Activated CD8-positive, alpha-beta memory T cell treated with anti-CD3 and anti-CD28 coated beads, Interleukin-2, amount 50 U/mL, for 4 hours (primary cell): ENCODE measurements at places on chromosomes 7 and 10.

GRCh38 chr7:3075441-3075840 lies 31.8 kb upstream of the CARD11 start:
- DNase-seq = no peak

DNA sequence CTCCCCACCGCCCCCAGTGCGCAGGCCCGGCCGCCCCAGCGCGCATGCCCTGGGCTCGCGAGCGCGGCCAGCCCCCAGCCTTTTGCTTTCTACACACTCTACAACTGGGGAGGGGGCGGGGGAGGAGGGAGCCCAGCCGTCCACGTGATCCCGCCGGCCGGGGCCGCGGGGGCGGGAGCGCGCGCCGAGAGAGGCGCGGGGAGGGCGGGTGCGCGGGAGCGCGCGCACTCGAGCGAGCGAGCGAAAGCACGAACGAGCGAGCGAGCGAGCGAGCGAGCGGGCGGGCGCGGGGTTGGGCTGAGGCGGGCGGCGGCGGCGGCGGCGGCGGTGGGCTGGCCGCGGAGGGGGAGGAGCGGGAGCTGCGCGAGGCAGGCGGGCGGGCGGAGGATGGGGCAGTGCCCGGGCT lies at the start of gene AUTS2:
AUTS2 (plus strand) TSS at position 395 of the 406 bp plus-strand sequence. CDS start 1,179 bp downstream, outside the sequence.
- DNase-seq = peak; percentile 43

DNA sequence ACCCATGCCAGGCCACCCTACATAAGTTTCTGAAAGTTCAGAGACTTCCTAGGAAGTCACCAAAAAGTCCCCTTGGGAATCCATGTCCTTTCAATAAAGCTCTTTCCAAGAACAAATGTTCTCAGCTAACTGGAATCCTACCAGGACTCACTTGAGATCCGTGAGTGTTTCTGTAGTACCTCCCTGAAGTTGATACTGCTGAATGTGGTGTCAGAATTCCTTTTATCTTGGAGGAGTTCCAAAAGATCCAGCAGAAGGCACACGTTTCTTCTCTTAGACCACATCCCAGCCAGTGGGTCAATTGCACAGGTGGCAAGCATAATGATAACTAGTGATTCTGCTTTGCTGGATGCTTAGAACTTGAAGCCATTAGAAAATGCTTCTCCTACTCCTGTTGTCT lies 689.7 kb upstream of the IGFBP3 start:
- DNase-seq = no peak

GRCh38 chr7:142760071-142760642 lies 10.6 kb upstream of the PRSS2 start:
- DNase-seq = no peak

- no peak for DNase-seq
Observed at GRCh38 chr7:47291461-47292081, 290.3 kb downstream of the TNS3 start.

DNA sequence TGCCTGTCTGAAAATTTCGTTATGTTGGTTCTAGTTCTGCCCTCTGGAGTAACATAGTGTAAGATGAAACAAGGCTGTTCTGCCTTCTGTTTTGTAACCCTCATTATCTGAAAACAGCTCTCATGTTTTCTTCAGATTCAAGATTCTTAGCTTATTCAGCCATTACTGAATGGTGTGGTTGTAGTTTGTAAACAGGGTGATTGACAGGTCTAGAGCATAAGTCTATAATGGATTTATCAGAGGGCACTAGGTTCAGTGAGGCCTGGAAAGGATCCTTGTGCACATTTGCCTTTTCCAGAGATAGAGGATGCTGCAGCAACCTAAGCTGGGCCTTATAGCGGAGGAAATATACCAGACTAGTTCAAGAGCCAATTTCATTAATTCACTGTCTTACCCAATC lies 6.1 kb downstream of the ZNF398 start:
- no peak for DNase-seq

DNA sequence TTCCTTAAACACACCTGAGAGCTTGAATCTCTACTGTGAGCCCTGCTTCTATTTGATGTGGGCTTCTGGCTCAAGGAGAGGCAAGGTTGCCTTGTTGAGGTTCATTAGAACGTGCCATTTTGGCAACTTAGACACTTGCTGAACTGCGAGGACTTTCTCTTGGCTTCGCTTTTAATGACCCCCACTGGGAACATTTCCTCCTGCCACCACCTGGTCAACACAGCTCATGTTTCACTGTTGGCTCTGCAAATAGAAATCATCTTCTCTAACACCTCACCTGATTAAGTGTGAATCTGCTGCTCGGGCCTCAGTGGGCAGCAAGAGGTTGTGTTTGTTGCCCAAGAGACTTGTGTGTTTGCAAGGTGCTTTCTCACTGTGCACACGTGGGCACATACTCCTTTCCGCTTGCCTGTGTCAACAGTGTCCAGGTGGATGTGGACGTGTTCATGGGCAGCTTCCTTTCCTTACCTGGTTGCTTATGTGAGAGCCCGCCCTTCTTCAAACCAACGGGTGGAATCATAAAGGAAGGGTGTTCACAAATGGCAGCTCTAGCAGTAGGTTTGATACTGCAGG lies 147.0 kb downstream of the NRP1 start:
- DNase-seq = no peak

DNA sequence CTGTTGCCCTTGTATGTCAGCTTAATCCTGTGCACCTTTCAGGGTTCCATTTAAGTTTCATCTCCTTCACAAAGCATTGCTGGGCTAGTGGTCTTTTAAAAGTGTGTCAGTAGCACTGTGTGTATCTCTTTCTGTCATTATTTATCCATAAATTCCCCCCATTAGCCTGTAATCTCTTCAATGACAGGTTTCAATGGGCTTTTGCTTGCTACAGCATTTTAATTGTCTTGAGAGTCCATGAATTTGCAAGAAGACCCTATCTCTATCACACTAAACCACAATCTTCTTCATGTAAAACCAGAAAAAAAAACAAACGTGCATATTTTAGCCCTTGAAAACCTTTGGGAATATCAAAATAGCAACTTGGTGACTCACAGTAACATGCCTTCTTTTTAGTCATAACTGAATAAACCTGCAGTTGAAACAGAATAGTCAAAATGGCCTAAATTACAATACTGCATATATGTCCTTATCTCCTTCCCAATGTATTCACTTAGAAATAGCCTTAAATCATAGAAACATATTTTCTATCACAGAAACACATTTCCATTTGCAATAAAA lies 118.6 kb downstream of the PON1 start:
- DNase-seq = no peak

GRCh38 chr10:33136271-33136670 lies 178.2 kb upstream of the ITGB1 start:
- DNase-seq = no peak

DNA sequence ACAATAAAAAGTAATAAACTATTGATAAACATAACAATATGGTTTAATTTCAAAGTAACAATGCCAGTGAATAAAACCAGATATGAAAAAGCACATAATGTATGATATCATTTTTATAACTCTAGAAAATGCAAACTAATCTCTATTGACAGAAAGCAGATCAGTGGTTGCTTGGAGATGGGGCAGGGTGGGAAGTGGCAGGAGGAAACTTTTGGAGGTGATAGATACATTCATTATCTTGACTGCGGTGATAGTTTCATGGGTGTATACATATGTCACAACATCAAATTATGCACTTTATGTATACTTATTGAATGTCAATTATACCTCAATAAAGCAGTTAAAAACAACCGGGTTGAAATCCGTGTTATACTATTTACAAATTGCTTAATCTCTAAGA lies 16.0 kb upstream of the C1GALT1 start:
- no peak for DNase-seq

DNA sequence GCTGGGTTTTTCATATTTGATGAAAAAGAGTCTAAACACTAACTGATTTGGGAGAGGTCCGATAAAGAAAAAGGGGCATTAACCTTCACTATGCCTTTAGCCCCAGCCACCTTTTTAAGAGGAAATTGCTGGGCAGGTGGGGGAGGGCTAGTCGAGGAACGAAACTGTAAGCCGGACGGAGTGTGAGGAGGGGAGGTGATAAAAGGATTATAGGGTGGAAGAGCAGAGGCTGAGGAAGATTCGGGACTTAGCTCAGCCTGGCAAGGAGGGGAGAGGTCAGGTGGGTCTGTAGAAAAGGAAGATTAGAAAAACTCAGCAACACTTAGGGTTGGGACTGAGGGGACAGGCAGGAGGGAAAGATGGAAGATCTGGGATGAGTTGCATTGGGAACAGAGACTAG lies 77.0 kb downstream of the TSPAN12 start:
- DNase-seq = no peak

DNA sequence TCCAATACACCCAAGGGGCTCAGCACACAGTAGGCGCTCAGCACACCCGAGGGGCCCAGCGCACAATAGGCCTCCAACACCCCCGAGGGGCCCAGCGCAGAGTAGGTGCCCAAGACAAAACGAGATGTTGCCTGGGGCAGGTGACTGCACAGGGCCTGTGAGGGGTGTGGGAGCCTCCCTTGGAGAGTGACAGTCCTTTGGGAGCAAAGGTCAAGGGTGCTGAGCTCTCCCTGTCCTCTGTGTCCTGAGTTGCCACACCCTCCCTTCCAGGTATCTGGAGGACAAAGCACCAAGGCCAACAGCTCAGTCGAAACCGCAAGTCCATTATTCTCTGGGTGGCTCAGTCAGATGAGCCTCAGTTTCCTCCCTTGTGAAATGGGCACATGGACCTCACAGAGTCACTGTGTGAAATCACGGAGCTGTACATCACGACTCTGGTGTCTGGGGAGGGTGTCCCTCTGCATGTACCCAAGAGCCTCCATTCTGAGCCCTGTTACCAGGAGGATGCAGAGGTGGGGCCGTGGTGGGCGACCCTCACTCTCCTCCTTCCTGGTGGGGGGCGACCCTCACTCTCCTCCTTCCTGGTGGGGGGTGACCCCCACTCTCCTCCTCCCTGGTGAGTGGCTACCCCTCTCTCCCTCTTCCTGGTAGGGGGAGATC lies 81.3 kb downstream of the FOXL3 start:
- peak; percentile 12 for DNase-seq

GRCh38 chr10:60463746-60464145 lies 74.1 kb upstream of the ANK3 start:
- DNase-seq = no peak

GRCh38 chr7:153641199-153641598 lies 411.0 kb upstream of the DPP6 start:
- no peak for DNase-seq

- DNase-seq = no peak
Observed at GRCh38 chr7:133504825-133505224, 251.9 kb downstream of the EXOC4 start.

DNA sequence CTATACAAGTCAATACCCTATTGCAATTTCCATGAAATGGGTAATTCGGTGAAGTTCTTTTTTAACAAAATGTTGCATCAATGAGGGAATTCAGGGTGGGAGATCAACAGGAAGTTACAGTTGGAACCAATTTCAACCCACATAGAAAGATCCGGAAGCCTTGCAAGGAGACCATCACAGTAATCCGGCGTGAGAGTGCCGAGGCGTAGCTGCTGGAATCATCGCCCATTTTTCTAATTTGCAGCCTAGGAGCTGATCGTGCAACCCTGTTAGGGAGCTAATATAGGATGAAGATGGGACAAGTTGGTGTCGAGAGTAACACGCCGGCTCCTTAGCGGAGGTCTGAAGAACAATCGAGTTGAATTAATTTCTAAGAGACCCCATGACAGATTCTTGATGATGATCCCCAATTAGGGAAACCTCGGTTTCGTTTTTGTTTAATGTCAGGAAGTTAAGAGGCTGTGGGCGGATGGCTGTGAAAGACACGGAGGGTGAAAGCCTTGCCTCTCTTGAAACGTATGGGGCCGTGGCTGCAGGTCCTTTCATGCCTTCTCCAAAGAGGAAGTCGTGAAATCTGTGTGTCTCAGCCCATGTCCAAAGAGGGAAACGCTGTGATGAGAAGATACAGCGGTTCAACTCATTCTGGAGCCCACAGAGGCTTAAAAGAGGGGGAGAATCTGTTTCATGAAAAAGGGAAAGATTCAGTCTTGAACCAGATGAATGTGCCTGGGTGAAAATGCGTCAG lies 51.2 kb upstream of the CARD11 start:
- peak; percentile 50 for DNase-seq

GRCh38 chr10:21934307-21934706 lies 69.2 kb downstream of the DNAJC1 start:
- DNase-seq = no peak

DNA sequence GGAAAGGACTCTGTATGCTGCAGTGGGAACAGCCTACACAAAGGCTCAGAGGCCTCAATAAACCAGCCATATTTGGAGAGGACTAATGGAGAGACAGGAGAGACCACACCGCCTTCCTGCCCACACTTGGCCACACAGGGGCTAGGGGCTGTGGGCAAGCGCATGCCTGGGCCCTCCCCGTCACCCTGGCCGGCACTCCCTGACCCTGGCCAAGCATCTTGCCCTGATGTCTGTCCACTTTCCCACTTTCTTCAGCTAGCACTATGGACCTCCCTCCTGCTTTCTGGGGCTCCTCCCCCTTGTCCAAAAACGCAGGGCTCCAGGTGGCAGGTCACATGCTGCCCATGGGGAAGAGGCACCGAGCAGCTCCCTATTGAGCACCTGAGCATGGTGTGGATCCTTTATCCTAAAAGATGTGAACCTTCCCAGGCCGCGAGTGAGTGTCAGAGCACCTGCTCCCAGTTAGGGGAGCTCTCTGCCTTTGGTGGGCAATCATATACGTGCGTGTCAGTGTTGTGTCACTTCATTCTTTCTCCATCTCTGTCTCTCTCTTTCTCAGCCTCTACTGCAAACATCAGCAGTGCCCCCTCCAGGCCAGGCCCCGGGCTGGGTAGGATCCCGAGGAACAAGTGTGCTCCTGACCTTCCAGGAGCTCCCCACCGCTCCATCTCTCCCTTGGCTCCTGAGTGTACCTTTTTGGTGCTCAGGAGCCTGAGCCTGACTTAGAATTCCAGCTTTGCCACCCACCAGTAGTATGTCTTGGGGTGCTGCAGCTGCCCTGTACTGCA lies 74.0 kb downstream of the ZMIZ1 start:
- DNase-seq = no peak

DNA sequence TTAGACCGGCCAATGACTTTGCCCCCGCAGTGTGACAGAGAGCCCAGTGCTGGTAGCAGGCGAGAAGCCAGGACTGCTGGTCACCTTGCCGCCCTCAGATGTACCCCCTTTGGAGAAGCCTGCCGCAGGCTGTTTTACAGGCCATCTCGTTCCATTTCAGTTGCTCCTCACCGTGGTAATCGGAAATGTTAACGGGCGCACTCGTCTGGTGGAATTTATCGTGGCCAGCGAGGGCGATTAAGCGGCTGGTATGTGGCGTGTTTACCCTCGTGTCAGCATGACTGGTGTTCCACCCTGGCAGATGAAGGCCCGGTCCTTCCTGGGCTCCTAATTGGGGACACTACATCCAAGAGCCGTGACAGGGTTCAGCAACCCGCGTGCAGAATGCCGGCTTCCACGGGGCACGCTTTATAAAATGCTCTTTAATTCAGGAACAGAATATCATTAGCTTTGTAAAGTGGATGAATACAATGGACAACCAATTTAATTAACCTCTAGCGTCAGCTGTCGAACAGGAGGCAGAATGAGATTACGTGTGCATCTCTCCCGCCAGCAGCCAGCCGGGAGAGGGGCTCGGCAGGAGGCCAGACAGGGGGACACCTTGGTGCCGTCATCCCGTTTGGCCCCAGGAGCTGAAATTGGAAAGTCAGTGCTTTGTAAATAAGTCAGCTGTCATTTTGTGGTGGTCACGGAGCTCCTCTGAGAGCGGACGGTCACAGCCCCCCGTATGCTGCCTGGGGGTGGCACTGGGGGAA lies 108.3 kb downstream of the NKX6-2 start:
- DNase-seq = peak; percentile 9
